NCI-H2081 (cell line): ENCODE measurements at places on chromosomes 3 and 15.

DNA sequence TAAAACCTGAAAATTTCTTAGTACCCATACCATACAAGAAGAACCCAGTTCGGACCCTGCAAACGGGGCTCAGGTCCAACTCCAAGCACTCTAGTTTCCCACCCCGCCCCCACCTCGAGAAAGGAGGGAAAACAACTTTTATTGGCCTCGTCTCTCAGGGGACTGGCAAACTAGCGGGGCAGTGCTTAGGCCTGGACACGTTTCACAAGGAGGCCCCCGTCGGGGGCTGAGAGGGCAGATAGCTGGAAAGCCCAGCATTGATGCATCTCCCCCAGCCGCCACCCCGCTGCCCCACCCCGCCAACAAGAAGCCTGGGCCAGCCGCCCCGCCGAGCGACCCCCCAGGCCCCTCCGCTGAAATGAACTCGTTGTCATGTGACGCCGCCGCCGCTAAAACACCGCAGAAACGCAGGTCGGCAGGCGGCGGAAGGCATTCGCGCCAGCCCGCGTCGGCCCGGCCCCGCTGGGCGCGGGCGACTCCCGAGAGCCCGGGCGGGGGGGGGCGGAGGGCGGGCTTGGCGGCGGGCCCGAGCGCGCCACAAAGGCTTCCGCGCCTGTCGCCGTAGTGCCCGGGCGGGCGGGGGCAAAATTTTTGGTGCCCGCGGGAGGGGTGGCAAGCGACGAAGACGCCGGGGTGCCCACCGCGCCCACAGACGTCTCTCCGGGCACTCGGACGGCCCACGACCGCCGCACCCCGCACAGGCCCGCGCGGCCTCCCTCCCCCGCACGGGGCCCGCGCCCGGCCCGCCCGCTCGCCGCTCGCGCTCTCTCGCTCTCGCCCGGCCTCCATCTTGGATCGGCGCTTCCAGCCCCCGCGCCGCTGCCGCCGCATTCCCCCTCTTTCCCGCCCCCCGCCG is 634 bp downstream of the STAG1 start:
- DNase-seq = peak; percentile 94

DNA sequence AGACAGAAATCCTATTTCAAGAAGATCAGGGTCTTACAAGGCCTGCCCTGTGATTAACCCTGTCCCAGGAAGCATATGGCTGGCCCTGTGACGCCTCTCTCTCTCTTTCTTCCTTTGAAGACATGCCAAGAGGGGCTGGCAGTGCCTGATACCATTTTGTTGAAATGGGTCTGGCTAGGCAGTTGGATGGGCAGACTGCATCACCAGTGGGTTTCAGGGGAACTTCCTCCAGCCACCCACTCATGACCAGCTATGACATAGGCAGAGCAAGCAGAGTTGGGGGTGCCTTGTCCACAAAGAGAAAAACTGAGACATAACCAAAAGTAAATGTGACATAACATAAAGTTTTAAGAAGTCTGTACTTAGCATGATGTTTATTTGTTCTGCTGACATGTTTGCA is 31.4 kb upstream of the MANF start:
- no peak for DNase-seq

GRCh38 chr3:100244264-100244663 is 16.5 kb upstream of the TBC1D23 start:
- no peak for DNase-seq

GRCh38 chr3:10173926-10174435 is 9.3 kb downstream of the IRAK2 start:
- no peak for DNase-seq

GRCh38 chr3:159785273-159785708 is 203.3 kb upstream of the IL12A start:
- DNase-seq = no peak

- no peak for DNase-seq
Observed at GRCh38 chr15:100890051-100890720, 10.6 kb downstream of the ALDH1A3 start.

- no peak for DNase-seq
Observed at GRCh38 chr15:57098896-57099295, 180.5 kb downstream of the TCF12 start.

- no peak for DNase-seq
Observed at GRCh38 chr3:162183440-162183839, 686.8 kb downstream of the OTOL1 start.

- no peak for DNase-seq
Observed at GRCh38 chr15:64559243-64559642, 98.9 kb downstream of the ZNF609 start.

- DNase-seq = no peak
Observed at GRCh38 chr15:92668620-92669019, 13.0 kb upstream of the FAM174B start.

DNA sequence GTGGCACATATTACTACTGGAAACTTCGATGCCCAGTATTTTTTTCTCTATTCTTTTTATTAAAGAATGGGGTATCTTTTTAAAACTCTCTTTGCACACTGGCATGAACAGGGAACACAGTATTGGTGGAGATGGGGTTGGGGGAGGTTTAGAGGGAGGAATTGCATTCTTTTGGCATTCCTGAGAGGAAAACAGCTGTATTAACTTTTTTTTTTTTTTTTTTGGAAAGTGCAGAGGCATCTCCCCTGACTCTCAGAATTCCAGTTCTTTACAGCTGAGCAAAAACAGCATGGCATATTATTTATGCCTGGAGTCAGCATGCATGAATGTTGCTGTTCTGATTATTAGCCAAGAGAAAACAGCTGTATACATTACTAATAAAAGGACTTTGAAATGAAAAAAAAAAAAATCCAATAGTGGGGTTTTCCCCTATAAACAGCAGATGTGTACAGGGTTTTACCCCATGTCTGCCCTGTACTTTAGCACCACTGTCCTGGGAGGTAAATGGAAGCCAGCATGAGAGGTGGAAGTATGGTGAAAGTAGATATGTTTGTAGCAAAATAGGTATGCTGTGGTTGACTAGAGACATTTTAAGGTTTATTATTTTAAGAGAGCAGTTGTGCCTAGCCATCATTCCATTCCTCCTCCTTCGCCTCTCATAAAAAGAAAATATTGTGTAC is 132.2 kb downstream of the FNDC3B start:
- DNase-seq = no peak

DNA sequence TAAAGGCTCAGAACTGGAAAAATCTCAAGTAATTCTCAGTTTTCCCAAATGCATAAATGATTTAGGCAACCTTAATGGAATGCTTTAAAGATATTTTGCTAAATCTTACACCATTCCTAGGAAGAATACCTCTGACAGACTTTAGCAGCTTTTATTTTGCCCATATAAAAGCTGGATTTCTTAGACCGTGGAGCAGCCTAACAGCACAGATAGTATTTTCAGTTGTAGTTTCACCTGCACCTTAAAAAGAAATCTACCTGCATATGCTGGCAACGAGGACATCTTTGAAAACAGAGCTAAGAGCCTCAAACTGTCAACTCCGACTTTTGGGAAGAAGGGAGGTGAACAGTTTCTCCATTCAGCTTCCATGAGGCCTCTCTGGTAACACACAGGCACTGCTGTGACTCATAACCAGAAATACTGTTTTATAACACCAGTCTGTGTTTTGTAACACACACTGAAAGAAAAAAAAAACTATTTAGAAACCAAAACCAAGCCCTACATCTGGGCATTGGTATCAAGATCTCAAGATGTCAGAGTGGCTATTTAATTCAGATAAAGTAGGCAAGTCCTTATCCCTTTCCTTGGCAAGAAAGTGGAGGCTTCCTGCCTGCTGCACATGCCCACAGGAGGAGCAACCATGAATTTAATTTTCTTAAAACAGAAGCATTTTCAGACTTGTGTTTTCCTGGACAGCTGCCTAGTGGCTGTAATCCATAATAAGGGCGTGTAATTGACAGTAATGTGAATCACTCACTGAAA is 181.5 kb upstream of the ICE2 start:
- no peak for DNase-seq

DNA sequence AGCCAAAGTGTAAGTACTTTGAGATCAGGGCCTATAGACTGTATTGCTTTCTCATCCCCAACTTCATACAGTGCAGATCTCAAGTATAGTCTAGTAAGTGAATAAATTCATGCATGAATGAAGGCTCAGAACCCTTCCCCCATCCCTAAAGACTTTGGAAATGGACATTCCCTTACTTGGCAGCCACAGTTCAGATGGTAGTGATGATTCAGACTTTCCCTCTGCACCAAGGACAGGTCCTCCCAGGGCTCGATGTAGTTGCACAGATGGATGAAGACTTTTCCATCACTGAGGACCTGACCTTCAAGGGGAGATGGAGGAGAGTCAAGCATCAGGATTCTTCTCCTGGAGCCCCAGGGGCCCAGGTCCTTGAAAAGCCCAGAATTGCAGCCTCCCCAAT is 4.6 kb downstream of the TIMP4 start:
- no peak for DNase-seq

DNA sequence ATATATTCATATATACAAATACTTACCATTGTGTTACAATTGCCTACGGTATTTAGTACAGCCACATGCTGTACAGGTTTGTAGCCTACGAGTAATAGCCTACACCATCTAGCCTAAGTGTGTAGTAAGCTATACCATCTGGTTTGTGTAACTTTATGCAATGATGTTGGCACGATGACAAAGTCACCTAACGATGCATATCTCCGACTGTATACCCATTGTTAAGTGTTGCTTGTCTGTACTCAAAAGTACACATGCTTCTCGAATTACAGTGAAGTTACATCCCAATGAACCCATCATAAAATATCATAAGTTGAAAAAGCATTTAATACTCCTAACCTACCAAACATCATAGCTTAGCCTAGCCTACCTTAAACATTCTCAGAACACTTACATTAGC is 327.1 kb downstream of the KBTBD8 start:
- peak; percentile 48 for DNase-seq

DNA sequence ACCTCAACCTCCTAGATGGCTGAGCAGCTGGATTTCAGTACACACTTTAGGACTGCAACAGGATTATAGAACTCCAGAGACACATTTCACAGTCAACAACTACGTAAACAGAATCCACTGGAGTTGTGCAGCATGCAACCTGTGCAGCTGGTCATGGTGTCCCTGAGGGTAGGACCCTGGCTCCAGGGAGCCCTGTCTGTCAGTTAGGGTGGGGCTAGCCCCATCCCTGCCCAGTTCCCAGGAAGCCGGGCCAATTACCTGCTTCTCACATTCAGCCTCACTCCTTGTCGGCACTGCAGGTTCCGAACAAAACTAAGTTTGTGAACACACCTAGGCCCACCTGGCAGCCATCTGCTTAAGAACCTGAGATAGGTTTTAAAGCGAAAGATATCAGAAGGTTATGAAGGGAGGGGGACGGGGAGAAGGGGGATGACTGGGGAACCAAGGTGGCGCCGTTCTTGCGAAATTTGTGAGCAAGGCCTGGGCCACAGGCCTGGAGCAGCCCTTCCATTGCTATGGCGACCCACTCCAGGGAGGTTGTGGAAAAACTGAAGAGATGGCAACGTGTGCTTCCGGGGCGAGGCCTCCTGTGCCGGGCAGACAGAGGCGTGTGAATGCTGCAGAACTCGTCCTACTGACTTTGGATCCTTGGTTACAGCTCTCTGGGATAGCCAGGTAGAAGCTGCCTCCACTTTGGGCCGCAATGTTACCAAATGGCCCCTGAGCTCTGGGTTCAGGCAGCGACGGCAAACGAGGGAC is 25.3 kb downstream of the ACSBG1 start:
- DNase-seq = no peak

DNA sequence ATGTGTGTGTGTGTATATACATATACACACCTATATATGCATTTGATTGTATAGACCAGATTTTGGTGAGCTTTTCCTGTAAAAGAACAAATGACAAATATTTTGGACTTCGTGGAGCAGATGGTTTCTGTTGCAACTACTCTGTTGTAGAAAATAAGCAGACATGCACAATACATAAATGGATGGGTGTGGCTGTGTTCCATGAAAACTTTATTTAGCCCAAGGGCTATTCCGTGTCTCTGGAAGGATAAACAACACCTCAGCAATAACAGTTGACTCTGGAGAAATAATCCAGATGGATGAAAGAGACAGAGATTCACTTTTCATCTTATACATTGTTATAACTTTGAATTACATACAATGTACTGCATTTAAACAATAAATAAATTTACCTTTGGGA is 441.4 kb downstream of the CNTN3 start:
- DNase-seq = no peak

GRCh38 chr3:184237211-184237610 is 7.8 kb downstream of the VWA5B2 start:
- no peak for DNase-seq

- no peak for DNase-seq
Observed at GRCh38 chr15:38849046-38849445, 284.4 kb upstream of the RASGRP1 start.

- DNase-seq = no peak
Observed at GRCh38 chr3:147925272-147925671, 516.1 kb downstream of the ZIC1 start.

DNA sequence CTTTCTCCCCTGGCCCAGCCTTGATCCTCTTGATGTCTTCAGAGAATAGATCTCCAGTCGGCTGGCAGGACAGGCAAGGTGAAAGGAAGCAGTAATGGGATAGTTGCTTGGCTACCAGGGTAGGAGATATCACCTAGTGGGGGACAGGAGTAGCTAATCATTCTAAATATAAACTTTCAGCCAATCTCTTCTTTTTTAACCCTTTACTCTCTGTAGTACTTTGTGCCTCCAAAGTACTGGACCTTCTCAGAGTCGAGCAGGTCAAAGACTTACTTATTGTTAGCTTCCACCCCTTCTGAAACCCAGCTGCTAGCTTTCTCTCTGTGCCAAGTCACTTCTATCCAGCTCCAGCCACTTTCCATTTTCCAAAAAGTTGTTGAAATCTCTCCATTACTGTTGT is 43.4 kb upstream of the FILIP1L start:
- DNase-seq = no peak

DNA sequence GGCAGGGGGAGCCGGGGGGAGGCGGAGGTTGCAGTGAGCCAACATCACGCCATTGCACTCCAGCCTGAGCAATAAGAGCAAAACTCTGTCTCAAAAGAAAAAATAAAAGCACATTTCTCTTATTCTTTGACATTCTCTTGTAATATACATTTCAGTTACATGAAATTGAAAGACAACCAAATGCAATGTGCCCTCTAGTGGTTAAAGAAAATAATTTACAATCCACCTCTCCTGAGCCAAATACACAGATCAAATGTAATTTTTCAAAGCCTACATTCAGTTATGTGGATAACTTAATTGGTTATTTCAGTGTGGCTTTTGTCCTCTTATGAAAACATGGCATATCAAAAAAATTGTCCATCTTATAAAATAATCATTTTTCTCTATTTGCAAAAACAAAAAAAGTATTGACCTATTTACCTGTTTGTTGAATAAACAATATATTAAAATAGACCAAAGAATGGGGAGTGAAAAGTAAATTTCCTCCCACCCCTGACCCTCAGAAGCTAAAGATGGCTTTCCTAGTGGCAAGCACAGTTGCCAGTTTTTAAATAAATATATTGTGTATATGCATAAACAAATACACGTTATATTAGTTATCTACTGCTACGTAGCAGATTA is 14.2 kb upstream of the U2SURP start:
- peak; percentile 52 for DNase-seq

DNA sequence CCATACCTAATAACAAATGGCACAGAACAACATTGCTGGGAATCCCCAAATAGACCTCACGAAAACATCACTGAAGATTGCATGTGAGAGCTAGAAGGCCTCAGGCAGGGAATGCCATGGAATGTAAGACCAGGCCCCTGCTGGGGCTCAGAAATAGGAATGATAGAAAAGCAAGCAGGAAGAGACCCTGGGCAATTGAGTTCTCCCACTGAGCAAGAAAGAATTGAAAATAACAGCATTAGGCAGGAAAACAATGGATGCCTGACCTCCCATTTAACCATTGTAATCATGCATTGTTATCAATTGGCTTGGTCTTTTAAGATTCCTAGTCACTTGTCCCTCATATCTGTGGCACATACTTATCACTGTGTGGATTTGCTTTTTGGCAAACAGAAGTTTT is 581.6 kb downstream of the FHIT start:
- DNase-seq = no peak

GRCh38 chr15:50751394-50751793 is 14.1 kb downstream of the SPPL2A start:
- DNase-seq = no peak
